Activated CD8-positive, alpha-beta memory T cell treated with anti-CD3 and anti-CD28 coated beads, Interleukin-2, amount 50 U/mL, for 4 hours (primary cell): ENCODE measurements at places on chromosomes 12 and 14.

DNA sequence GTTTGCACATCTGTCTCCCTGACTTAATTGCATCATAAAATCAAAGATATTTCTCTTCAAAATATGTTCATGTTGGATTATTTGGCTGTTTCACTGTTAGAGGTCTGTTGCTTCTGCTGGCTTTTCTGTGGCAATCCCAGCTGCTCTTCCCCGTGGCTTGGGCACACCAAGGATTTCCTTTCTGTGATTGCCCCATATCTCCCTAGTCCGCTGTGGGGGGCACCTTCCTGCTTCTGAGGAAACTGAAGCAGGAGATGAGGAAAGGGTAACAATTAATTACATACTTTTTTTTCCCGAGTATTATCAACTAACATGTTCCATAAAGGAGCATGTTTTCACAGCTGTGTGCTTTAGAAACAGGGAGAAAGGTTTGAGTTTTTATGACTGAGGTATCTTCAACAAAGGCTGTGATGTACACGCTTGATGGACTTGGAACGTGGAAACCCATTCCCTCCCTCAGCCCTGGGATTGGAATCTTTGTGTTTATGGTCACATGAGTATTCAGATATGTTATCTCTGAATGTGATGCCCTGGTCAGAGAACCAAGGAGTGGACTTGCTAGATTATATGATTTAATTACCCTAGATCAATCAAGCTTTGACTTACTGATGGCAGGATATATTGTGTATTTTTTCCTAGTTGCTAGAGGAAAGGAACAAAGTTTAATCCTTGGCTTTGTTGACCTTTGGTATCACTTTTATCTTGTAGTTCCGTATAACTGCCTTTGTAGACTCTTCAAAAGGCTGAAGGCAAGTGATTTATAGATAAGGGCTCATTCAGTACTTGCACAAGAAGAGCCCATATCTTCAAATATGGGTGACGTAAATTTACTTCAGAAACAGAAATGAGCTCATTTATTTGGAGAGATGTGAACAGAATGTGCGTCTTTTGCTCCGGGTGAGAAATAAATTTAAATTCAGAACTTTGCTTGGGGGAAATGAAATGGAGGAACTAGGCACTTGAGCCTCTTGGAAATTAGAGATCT lies 46.7 kb downstream of the BORCS5 start:
- no peak for DNase-seq

- no peak for DNase-seq
Observed at GRCh38 chr14:24426912-24427536, 2.4 kb downstream of the CBLN3 start.

GRCh38 chr14:56569174-56569573 lies 10.4 kb upstream of the TMEM260 start:
- no peak for DNase-seq

DNA sequence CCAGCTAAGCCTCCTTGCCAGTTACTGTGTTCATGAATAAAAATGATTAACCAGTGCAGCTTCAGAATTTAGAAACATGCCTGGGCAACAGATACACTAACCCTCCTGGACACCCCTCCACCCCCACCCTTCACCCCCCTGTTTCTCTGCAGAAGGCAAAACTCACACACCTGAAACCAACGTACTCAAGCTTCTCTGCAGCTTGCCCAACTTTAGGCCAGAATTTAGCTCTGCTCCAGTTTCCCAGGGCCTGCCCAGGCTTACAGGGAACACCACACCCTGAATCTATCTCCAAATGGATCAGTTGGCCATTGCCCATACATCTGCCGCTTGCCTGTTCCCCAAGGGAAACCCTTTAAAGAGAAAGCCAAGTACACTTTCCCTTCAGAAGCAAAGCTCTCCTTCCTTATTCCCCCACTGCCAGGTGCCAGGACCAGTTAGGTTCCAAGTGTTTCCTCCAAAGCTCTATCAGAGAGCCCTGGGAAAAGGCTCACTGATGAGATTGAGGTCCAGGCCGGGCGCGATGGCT lies 1.8 kb upstream of the SPPL3 start:
- DNase-seq: no peak
